ENCODE measurements at places on chromosomes 4 and X.

DNA sequence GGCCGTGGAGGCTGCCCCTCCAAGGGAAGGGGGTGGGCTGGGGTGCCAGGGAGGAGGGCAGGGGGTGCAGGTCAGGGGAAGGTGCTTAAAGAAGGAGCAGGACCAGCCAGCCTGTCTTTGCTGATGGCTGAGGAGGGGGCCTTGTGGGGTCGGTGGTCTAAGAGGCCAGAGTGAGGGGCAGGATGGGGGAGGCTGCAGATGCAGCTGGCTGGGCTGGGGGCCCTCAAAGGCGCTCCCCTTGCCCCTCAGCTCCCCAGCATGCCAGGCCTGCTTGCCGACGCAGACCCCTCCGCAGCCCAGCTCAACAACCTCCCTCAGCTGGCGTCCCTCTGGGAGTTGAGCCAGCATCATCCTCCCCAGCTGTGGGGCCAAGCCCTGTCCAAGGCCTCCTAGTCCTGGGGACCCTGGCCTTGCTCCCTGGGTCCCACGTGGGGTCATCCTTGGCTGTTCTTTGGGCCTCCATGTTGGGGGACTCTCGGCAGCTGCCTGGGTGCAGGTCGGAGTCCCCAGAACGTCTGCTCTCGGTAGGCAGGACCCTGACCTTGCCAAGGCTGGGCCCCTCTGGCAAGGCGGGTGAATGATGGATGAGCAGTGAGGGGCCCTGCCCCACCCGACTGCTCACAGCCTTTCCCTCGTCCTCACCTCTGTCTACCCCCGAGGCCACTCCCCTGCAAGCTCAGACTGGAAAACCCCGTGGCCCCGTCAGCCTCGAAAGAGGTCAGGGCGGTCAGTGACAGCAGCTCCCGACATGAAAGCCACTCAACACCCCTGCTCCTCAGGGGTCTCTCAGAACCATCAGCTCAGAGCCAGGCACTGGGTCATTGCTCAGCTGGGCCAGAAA is 119.4 kb downstream of the FAM53A start:
- no peak for DNase-seq

DNA sequence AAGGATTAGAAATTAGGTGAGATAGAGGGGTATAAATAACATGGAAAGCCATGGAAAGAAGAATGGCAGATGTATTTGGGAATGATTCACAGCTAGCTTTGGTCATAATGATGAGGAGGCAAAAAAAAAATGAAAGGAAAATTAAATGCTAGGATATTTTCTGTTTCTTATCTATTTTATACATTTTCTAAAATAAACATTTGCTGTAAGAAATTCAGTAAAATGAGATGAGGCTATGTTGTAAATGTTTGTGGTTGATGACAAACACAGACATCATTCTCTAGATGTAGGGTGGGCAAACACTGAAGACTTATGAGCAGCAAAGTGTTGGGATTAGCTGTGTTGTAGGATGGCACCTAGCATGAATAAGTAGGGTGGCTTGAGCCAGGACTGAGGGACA is 407.1 kb downstream of the IL15 start:
- no peak for DNase-seq

DNA sequence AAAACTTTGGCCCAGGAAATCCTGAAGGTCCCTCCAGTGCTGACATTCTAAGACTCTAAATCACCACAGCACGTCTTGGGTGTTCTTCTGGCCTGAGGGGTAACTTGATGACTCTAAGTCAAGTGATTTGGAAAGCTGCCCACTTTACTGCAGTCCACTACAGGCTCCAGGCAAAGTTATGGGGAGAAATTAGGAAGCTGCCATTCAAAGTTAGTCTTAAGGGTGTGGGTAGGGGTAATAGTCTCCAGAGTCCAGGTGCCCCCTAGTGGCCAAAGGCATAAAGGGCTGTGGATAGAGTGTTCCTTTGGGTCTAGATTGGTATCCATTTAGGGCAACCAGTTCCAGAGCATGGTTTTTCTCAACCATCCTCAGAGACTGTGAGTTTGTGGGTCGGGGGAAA is 38.7 kb upstream of the SLC16A2 start:
- peak; percentile 58 for DNase-seq

DNA sequence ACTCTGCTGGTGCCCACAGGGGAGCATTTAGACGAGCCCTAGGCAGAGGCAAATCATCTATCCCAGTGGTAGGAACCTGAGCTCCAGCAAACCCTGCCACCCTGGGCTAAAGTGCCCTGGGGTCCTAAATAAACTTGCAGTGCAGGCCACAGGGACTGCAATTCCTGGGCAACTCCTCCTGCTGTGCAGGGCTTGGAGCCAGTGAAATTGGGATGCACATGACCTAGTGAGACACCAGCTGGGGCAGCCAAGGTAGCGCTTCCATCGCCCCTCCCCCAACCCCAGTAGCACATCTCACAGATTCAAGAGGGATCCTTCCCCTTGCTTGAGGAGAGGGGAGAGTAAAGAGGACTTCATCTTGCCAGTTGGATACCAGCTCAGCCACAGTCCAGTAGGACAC is 44.1 kb downstream of the CHRNA9 start:
- no peak for DNase-seq

DNA sequence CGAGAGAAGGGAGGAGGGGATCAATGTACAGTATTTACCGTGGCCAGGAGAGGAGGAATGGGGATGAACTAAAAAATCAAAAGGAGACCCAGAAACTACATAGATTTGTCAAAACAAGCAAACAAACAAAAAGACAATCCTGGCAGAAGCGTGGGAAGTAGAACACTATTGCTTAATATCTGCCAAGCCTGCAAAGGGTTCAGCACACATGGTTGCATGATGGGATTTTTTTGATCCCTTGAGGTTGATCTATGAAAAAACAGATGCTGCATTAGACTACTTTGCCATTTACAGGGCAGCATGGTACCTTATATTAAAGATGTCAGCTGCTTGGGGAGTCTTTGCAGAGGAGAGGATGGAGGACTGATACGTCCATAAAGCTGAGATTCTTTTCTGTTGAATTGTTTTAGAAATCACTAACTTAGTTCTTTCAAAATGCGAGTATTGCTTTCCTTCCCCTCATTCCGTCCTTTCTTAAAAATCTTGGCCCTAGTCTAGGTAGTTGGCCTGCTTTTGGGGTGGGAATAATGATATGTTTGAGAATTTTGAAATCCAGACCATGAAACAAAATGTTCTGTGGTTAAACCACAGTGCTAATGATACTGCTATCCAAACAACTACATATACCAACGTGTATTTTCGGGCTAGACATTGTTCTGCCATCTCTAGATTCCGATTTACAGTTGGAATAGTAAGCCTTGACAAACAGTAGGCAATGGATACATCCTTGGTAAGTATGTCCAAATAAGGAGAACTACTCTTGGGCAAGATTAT is 39.6 kb upstream of the TMEM150C start:
- no peak for DNase-seq

DNA sequence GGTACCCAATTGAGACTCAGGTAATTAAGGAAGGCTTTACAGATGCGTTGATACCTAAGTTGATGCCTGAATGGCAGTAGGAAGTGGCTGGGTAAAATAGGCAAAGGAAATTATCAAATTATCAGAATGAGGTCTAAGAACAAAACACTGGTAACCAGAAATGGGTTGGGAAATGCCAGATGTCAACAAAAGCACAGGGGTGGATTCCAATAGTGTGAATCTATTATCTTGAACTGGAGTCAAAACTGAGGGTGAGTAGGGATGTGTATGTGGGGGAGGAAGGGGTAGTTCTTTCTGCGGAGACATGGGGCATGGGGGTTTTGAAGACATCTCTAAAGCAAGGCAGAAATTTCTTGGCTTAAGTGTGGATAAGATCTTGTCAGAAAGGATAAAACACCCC is 16.0 kb upstream of the SEPTIN6 start:
- DNase-seq, result no peak

DNA sequence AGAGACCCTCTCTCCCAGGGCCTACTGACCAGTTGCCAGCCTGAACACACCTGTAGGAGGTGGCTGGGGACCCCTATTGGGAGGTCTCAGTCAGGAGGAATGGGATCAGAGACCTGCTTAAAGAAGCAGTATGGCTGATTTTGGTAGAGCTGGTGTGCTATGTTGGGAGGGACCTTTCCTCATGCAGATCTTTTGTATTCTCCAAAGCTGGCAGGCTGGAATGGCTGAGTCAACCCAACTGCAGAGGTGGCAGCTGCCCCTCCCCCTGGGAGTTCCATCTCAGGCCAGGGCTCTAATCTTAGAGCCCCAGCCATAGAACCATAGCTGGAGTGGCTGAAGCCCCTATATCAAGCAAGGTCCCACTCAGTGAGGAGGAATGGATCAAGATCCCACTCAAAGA is 279.3 kb upstream of the BMP3 start:
- no peak for DNase-seq

GRCh38 chrX:131199091-131199490 is 90.0 kb downstream of the IGSF1 start:
- no peak for DNase-seq

DNA sequence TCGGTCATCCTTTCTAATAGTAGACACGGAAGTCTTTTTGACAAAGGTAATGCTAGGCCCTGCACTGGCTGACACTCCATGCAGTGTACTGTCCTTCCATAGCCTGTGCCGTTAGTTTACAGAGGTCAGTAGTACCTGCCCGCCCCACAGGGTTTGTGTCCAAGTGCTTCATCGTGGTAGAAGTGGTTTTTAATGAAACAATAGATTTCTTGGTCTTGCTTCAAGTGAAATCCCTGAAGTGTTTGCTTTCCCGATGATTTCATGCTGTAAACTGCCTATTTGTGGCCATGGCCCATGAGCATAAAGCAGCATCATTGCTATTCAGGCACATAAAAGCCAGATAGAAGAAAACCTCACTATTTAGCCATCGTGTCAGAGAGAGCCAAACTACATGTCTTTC is 139.3 kb downstream of the GPR143 start:
- DNase-seq, result no peak

- DNase-seq, result no peak
Observed at GRCh38 chrX:140343226-140343868, 161.5 kb downstream of the SOX3 start.

GRCh38 chr4:150970685-150971151 is 44.4 kb downstream of the LRBA start:
- no peak for DNase-seq

DNA sequence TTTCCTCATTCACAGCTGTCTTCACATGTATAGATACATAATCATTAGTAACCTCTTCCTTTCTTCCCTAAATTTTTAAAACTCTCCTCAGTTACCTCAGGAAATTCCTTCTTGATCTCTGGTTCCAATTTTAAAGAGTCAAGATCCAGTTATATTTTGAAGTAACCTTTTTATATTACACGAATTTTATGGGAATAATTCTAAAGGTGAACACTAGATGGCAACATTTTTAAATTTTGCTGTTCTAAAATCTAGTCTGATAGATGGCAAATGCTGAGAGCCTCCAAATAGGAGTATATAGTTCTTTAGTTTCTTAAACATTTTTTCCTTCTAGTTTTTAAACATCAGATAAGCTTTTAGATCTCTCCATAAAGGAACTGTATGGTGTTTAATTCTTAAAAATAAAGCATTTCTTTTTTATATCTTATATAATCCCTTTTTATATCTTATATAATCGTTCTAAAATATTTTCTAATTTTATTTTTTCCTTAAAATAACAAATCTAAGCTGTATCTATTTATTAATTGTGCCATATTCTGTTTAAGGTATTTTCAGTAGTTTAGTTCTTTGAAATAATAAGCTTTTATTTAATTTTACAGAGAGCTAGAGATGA is 37.9 kb upstream of the PAPSS1 start:
- peak; percentile 39 for DNase-seq

DNA sequence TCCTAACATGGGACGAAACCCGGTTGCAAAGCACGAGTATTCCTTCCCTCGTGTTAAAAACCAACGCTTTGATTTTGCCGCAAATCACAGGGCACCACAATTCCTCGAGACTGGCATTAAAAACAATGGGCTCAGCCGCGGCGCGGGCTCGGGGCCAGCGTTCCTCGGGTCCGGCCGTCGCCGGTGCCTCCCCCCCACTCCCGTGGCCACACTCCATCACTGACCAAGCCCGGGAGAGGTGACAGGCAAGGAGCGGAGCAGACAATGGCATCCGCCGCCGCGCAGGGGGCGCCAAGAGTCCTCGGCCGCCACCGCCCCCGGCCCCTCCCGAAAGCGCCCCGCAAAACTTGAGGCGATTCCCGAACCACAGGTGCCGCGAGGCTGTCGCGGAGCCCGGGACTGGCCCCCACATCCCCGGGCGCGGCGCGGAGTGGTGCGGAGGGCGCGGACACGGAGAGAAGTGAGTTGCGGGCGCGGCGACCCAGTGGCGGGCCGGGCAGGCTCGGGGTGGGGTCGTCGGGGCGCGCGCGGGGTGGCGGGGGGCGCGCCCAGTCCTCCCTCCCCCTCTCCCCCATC is 445 bp downstream of the AP1S2 start:
- DNase-seq, result peak; percentile 54

DNA sequence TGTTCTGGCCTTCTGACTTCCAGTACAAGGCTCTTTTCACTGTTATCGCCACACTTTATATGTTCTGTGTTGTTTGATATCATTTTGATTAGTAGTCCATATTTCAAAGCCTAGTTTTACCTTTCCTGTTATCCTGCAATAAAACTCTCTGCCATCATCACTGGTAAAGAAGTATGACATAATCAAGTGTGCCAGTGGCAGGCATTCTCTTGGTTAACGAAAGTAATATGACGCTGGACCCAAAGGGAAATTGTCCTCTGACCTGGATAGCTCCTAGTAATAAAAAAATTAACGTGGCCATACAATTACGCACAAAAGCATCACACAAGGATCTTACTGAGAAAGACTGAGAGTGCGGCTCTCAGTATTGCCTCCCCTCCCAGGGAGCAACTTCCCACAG is 33.8 kb downstream of the DGKK start:
- DNase-seq, result peak; percentile 13

DNA sequence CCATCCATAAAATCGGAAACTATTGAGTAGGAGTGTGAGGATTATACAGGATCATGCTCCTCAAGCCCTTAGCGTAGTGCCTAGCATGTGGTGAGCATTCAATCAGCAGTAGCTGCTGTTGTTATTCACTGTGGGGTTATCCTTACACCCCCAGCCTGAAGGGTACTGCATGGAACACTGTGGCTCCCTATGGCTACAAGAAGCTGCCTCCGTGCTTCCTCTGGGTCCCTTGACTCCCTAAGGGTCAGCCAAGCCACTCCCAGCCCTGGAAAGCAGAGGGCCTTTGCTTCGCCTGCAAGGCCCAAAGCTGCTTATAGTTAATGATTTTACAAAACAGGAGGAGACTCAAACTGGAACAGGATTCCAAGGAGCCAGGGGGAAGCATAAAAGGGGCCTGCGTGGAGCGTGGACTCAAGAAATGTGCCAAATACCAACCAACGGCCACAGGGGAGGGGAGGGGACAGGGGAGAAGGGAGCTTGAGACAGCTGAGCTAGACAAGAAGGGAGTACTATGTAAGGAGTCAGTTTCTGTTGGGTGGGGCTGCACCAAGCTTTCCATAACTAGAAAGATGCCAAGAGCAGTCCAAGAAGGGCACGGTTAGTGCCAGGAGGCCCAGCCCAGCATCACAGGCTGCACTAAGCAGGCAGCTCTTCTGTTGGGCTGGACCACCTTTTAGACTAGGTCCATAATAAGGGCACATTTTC is 15.9 kb downstream of the SEPTIN6 start:
- DNase-seq, result no peak

All from small intestine (tissue), 16 donors.